ENCODE measurements at places on chromosomes 5 and 9. TPM values are rescaled to one million over a fixed set of nuclear protein-coding genes. Genes with fewer than 3 reads are reported as not detected.

Gene SARDH
- 0.18 TPM for total RNA-seq

Gene FBP2
- total RNA-seq: not detected

Gene DRD1
- 0.18 TPM for total RNA-seq

Gene DMRT2
- not detected for total RNA-seq

Gene ISOC1
- 6.6 TPM for total RNA-seq

Gene ANKRD18B
- not detected for total RNA-seq

Gene PCDHB10
- 0.41 TPM for total RNA-seq

Gene AIF1L
- 0.45 TPM for total RNA-seq

Gene RGS14
- total RNA-seq: 3.1 TPM

Gene ANGPTL2
- 47.5 TPM for total RNA-seq

Gene SLCO6A1
- not detected for total RNA-seq

Gene SLC6A18
- not detected for total RNA-seq

Gene CD72
- total RNA-seq: 1.9 TPM

Gene CMBL
- total RNA-seq: 12.3 TPM

Gene FREM1
- total RNA-seq: 0.49 TPM

Gene TENT4A
- total RNA-seq: 13.2 TPM

Gene BAAT
- not detected for total RNA-seq

Gene FCN2
- total RNA-seq: not detected

Gene SHB
- 26.5 TPM for total RNA-seq

Gene C7
- total RNA-seq: 2.4 TPM

Gene IRX2
- total RNA-seq: 0.90 TPM

Gene GPR150
- total RNA-seq: 0.27 TPM

Gene CAMK2A
- total RNA-seq: 0.09 TPM

Gene SPINK6
- total RNA-seq: not detected

Gene ANKRD31
- total RNA-seq: 0.16 TPM

Gene SLC34A3
- total RNA-seq: not detected

Gene AJM1
- 1.1 TPM for total RNA-seq

Gene DOCK8
- 0.18 TPM for total RNA-seq

Gene HBEGF
- total RNA-seq: 0.41 TPM

Gene PCDHB11
- total RNA-seq: 0.08 TPM

Gene RNF180
- total RNA-seq: 3.4 TPM

Gene MTMR12
- 12.8 TPM for total RNA-seq

Gene CSF2
- total RNA-seq: not detected

Gene HINT1
- total RNA-seq: 152 TPM

Gene MARCHF11
- total RNA-seq: not detected

Gene CAVIN4
- 1.4 TPM for total RNA-seq

Gene PLAC8L1
- total RNA-seq: not detected

Gene S100Z
- not detected for total RNA-seq

Gene SNCAIP
- 0.57 TPM for total RNA-seq

Gene PCDHGB1
- total RNA-seq: 3.1 TPM

Gene GABBR2
- 0.16 TPM for total RNA-seq

Gene DNM1
- 28.0 TPM for total RNA-seq

Gene GFPT2
- total RNA-seq: 54.4 TPM

Gene LEAP2
- total RNA-seq: 0.18 TPM

Gene PCDHB15
- total RNA-seq: not detected

Gene KIF20A
- total RNA-seq: 1.3 TPM

Measured in fibroblast of the aortic adventitia (primary cell).